RWPE2 (cell line): ENCODE measurements at places on chromosomes 3 and 15.

GRCh38 chr3:64972793-64973192, 285.0 kb upstream of the ADAMTS9 start:
- DNase-seq: no peak

DNA sequence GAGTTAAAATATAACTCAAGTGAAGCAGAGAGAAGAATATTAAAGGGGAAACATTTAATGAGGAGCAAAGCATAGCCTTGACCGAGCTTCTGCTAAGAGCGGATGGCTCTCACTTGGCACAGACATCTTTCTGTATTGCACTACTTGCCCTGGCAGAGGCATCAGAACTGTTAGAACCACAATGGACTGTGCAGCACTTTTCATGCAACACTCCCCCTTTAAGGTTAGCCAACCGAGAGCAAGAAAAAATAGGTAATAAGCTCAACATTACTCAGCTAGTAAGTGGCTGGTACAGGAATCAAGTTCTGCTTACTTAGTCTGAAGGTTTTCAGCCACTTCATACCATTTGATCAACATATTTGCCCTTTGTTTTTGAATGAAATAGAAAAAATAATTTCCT, 33.7 kb downstream of the CRTC3 start:
- DNase-seq: no peak

DNA sequence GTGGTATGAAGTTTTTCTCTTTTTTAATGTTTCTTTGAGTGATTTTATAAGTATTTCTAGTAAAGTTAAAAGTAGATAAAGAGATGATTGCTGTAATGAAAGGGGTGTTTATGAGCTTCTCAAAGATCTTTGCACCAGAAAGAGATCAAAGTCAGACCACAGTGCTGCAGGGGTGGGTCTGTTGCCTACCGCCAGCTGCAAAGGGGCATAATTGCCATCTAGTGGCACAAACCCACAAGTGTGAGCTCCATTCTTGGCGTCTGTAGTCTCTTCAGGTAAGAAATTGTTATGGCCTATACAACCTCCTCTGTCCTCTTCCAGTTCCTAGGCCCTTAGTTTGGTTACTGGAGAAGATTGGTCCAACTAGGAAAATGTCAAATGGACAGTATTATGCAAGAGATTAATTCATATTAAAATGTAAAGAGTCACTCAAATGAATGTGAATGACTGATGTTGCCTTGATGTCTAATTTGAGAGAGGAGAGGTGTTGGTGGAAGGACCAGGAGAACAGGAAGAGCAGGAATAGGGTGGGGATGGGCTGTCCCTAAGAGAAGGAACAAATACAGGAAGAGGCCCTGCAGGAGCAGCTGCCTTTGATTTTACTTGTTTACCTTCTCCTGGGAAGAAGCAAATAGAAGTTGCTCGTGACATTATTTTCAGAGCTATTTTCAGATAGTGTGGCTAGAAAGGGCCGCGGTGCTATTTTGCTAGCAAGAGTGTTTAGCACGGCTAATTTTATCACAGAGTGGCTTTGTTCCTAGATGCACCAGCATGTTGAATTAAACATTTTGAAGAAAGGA, 53.0 kb upstream of the GSK3B start:
- no peak for DNase-seq

DNA sequence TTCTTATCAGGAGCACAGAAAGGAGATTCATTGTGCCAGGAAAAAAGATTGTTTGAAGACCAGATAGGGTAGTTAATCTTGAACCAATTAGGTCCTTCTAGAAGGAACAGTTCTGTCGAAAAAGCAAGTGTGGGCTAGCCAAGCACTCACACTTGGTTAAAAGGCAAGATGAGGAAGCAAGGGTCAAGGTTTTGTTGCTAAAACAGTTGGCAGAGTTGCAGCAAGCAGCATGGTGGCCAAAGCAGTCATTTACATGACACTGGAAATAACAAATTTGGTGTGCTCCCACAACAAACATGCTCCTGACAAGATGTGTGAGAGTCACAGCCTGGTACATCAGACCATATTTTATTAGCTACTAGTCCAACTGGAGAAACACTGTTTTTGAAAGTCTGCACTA, 228.0 kb upstream of the CFAP20DC start:
- DNase-seq: no peak

DNA sequence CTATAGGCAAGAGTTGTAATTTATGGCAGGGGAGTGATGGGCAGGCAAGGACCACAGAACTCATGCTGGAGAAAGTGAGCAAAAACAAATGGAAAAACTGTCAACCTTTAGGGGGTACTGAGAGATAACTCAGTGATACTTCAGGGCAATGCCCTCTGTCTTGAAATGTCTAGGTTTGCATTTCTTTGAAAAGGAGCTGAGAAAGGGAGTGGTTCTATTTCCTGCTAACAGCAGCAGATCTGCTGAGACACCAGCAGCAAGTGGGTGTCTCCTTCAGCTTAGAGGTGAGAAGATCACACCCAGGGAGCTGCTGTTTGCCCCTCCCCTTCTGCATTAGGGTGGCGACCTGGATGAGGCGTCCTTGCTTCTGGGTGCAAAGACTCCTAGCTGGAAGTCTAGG, 42.3 kb upstream of the XIRP1 start:
- no peak for DNase-seq

- no peak for DNase-seq
These were observed 5.5 kb downstream of the HHLA2 start for GRCh38 chr3:108301695-108302404.

DNA sequence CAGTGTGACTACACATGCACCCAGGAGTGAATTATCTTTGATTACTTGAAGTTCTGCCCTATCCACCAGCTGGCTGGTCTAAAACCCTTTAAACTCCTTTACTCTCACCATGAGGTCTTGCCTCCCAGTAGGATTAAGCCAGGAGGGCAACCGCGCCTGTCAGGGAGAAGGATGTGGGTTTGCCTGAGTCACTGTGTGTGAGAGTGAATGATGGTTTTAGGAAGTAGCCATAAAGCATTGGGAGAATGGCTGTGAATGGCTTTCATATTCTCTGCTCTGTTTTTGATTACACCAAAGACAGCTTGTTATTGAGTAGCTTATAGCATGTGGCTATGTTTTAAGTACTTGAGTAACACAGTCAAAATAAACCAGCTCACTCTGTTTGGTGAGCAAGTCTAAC, 637.7 kb upstream of the TBL1XR1 start:
- no peak for DNase-seq

- DNase-seq: no peak
These were observed 94.3 kb downstream of the RAD18 start for GRCh38 chr3:8868996-8869395.

DNA sequence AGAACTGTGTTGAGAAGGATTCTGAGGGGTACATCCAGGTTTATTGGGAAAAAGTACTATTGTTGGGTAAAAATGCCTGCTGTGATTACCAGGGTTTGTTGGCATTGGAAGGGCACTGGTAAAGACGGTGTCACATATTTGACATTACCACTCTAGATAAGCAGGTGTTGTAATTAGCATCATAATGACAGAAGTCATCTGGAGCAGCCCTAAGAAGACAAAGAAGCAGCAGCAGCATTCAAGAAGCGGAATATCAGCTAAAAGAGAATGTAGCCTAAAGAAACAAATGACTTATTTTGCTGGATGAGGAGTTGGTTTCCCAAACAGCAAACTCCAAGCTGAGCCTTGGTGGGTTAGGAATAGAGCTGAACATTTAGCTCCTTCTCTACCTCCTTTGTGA, 30.5 kb upstream of the ZFAND6 start:
- DNase-seq: no peak

- no peak for DNase-seq
These were observed 13.9 kb downstream of the ICE2 start for GRCh38 chr15:60464836-60465630.

DNA sequence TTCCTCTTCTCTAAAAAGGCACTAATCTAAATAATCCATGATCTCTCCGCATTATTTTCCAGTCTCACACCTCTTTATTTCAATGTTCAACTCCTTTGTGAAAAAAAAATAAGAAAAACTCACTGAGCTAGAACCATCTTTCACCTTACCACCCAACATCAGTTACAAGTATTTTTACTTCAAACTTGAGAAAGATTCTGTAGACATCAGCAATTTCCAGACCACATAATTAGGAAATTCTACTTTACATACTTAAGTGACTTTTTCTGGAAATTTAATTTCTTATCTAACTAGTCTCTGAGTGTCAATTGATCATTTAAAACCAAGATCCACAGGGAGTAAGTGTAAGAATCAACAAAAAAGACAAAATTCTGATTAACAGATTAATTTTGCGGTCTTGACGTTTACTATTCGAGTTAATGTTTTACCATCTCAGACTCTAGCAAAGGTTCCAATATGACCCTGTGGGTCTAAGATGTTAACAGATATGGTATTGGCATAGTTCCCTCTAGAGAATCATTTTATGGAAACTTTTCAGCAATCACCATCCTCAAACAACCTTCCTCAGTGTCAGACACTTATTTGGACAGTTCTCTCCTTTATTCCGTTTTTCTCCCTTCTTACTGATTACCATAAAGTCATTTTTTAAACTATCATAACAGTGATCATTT, 5.1 kb downstream of the ATP13A3 start:
- no peak for DNase-seq

GRCh38 chr3:157274644-157275137, 114.7 kb upstream of the CCNL1 start:
- no peak for DNase-seq
